ENCODE measurements at places on chromosomes 5 and 9.

- DNase-seq = no peak
Measured at GRCh38 chr9:131691969-131692611, 47.8 kb downstream of the RAPGEF1 start.

GRCh38 chr5:75729321-75729720 lies 12.1 kb upstream of the POC5 start:
- DNase-seq = no peak

GRCh38 chr9:121727295-121728020 lies 76.0 kb downstream of the DAB2IP start:
- no peak for DNase-seq

DNA sequence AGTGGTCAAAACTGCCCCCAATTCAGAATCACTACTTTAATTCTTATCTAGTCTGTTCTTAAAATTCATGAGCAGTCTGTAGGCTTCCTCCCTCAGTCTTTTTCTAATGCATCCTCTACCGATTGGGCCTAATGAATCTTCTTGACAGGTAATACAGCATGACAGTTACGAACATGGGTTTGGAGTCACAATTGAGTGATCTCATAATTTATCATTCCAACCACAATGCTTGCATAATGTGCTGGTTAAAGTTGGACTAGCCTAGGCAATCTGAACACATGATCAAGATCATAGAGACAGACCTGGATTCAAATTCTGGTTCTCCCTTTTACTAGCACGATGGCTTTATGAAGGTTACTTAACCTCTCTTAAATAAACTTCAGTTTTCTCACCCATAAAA lies 33.1 kb upstream of the SETD9 start:
- no peak for DNase-seq

DNA sequence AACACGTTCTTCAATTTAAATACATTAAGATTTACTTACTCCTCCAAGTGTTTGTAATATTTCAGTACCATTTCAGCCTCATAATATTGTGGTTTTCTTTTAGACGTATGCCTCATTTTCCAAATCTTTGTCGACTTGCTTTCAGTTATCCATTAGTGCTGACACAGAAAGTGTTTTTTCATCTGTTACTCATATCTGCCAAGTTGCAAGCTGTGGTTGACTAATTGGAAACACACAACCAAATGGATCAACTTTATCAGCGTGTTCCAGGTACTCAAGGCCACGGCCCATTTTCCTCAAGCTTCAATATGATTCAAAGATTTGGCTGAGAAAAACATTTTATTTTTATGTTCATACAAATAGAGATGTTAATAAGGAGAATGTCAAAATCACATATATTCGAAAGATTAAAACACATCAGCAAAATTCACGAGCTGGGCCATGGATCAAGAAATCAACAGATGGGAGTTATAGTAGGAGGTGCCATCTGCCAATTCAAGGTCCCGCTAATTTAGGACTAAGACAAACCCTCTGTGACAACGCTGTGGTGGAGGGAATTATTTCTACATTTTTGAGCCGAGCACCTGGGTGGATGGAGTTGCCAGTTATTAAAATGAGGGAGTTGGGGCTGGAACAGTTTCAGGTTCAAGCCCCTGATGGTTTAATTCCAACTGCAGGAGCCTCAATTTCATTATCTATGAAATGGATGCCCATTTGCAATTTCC lies 27.2 kb upstream of the CCNJL start:
- DNase-seq = no peak

DNA sequence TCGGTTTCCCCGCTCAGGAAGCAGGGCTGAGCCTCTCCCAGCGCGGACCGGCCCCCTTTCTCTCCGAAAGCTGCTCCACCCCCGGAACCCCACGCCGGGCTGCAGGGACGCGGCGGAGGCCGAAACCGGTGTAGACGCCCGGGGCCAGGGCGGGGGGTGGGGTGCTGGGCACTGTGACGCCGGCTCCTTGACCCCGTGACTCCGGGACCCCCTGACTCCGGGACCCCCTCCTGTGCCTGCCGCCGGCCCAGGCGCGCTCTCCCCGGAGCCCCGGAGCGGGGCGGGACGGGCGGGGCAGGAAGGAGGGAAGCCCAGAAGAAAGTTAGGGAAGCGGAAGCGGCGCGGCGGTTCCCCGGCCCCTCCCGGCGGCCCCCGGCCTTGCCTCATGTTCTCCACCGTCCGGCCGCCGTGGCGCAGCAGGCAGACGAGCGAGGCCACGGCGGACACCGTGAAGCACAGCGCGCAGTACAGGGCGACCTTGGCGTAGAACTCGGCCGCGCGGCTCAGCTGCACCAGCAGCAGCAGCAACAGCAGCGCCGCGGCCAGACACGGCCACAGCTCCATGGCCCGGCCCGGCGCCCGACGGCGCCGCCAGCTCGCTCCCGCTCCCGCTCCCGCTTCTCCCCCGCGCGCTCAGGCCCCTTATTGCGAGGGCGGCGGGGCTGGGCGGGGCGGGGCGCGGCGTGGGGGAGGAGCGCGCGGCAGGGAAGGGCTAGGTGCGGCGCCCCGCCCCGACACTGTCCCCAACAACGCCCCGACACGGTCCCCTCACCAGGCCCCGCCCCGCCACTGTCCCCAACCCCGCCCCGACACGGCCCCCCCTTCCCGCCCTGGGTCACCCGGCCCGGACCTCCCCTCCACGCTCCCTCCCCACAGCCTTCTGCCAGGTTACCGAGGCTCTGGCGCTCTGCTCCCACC lies at the start of gene AGPAT2:
AGPAT2 (minus strand) TSS at position 664 of the 918 bp plus-strand sequence; CDS start at position 564, 100 bp downstream.
- DNase-seq = no peak

GRCh38 chr9:94150279-94150828 lies 66.1 kb downstream of the PTPDC1 start:
- no peak for DNase-seq

DNA sequence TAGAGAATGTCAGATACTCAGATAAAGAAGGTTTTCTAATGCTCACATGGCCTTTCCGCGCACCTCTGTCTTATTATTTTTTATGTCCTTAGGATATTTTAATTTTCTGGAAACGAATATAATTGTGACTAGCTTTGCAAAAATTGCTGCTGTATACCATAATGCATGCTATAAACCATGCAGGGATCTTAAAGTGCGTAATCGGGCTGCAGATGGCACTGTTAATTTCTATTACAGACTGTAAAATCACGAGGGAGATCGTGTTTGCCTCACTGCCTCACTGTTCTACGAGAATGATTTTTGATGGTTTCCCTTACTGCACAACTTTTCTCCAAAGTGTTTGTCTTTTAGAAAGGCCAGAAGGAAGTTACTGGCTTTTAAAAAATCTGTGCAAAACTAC lies 356.1 kb downstream of the TUSC1 start:
- DNase-seq = no peak

DNA sequence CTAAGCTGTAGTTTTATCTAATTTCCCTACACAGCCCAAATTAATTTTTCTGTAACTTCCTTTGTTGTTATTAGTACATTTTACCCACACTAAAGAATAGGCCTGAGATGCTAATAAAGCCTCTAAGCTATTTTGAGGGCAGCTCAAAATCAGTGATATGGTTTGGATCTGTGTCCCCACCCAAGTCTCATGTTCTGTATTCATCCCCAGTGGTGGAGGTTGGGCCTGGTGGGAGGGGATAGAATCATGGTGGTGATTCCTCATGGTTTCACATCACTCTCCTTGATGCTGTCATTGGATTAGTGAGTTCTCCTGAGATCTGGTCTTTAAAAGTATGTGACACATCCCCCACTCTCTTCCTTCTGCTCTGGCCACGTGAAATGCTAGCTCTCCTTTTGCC lies 27.3 kb downstream of the LURAP1L start:
- no peak for DNase-seq

- DNase-seq = no peak
Measured at GRCh38 chr5:175531361-175531760, 53.0 kb downstream of the SFXN1 start.

- DNase-seq = peak; percentile 49
Measured at GRCh38 chr5:80255431-80255810, 427 bp downstream of the SERINC5 start.

GRCh38 chr9:29214690-29215253 lies 1641.5 kb upstream of the C9orf72 start:
- DNase-seq = peak; percentile 14

DNA sequence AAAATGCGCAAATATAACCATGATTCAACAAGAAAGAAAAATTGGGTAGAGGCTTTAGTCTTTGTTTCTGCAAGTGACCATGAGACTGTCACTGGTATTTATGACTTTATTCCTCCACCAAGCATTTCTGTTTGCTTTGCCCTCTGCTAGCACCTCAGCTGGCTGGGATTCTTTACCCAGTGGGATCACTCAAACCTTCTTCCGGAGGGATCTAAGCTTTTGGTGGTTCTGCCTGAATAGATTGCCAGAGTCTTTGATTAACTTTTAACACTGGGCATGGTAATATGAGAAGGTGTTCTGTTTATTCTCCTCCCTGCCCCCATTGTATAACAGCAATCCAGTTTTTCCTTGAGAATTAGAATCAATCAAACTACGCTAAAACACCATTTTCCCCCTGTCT lies 59.1 kb upstream of the FBN2 start:
- no peak for DNase-seq

GRCh38 chr5:116076496-116076895 lies 8.3 kb upstream of the COMMD10 start:
- DNase-seq = no peak

GRCh38 chr5:124888622-124889485 lies 142.4 kb upstream of the ZNF608 start:
- no peak for DNase-seq

GRCh38 chr5:5291357-5291756 lies 131.1 kb upstream of the ICE1 start:
- no peak for DNase-seq

DNA sequence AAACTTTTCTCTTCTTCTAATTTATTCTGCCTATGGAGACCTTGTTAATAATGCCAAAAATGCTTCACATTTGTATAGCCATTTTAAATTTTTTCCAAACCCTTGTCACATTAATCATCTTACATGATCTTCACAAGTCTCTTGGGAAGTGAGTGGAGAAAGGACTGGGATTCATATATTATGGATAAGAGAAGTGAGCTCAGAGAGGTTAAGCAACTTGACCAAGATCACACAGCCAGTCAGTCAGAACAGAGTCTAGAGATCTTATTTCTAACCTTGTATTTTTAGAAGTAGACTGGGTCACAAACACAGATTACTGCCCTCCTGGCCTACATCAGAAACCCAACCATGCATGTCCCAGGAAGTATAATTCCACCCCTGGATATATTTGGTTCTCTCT lies 218.0 kb upstream of the ADRA1B start:
- DNase-seq = no peak

DNA sequence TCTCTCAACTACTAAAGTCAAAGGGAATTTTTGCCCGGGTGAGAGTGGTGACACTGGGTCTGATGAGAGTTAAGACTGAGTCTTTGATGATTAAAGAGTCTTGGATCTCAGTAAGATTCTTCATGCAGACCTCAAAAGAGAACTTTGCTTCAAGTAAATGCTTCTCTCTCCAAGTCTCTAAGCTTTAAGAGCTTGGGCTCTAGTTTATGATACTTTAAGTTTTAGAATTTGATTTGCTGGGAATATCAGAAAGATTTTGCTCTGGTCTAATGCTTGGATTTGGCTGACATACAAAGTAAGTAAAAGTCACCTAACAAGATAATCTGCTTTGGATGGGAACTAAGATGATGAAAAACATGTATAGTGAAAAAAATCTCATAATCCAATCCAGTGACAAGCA lies 566.3 kb downstream of the MAT2B start:
- no peak for DNase-seq

GRCh38 chr5:25641124-25641523 lies 996.3 kb upstream of the CDH10 start:
- no peak for DNase-seq

- DNase-seq = no peak
Measured at GRCh38 chr5:38551030-38552017, 5.1 kb downstream of the LIFR start.

GRCh38 chr9:91503673-91504081 lies 80.0 kb upstream of the NFIL3 start:
- DNase-seq = no peak

GRCh38 chr9:109556061-109556460 lies 58.0 kb upstream of the PTPN3 start:
- no peak for DNase-seq

DNA sequence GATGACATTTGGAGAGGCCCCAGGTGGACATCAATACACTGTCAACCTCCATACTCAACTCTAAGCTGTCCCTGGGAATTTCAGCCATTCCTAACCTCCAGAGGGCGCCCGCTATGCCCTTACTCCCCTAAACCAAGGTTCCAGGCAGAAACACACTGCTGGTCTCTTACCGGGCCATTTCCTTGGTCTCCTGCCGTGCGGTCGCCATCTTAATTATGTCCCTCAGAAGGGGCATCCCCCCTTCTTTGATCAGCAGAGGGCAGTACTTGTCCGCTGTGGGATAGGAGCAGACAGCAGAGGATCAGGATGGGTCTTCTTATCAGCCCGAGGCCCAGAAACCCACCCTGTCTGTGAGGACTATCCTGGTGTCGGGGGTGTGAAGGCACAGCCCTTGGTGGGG lies 9.3 kb upstream of the ZDHHC12 start:
- peak; percentile 83 for DNase-seq

DNA sequence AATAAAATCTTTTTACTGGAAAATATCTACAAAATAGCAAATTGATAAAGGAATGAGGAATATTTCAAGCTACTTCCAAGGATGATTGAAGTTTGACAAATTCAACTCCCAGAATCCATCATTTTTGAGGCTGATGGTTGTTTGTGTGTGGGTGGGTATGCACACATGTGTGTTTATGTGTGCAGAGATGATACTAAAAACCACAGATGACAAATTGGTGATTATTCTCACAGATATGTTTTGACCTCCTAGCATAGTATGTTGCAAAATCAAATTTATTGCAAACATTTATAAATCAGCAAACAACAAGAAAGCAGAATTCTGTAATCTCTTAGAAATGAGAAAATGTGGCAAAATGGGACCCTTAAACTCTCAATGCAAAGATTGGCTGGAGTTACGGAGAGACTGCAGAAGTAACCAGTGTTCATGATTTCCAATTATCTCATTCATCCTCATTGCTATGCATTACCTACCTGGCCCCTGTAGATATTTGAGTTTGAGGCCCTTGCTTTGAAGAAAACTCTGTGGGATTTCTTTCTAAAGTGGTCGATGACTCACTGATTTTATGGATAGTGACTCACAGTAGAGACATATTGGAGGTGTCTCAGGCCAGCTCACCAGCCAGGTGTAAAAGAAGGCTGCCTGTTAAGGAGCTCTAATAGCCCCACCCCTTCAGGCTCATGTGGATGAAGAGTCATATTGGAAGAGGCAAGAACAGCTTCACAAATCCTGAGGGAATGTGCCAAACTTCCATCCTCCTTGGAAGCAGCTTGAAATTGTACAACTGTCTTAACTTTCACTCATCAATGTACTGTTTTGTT lies 44.6 kb upstream of the TMC1 start:
- no peak for DNase-seq
